ENCODE measurements at places on chromosomes 1 and 21.

GRCh38 chr1:17875171-17875881 lies 120.2 kb downstream of the ACTL8 start:
- DNase-seq: no peak

- DNase-seq: no peak
Observed at GRCh38 chr1:184745929-184746638, 8.6 kb downstream of the EDEM3 start.

DNA sequence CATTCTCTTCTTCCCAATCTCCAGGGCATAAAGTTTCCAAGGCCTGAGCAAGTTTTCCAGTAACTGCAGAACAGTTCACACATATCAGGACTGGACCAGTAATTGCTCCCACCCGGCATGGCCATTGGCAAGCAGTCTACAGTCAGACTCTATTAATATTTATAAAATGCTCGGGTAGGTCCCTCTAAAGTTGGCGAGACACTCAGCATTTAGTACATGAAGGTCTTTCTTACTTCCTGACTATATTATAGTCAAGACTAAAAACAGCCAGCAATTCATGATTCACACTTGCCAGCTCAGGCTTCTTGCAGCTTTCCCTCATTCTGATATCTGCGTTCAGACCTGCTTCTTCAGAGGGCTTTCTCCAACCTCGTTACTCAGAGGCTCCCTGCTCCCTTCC lies 25.4 kb downstream of the GADD45A start:
- no peak for DNase-seq

- DNase-seq: no peak
Observed at GRCh38 chr1:151318975-151319374, 8.2 kb downstream of the PI4KB start.

DNA sequence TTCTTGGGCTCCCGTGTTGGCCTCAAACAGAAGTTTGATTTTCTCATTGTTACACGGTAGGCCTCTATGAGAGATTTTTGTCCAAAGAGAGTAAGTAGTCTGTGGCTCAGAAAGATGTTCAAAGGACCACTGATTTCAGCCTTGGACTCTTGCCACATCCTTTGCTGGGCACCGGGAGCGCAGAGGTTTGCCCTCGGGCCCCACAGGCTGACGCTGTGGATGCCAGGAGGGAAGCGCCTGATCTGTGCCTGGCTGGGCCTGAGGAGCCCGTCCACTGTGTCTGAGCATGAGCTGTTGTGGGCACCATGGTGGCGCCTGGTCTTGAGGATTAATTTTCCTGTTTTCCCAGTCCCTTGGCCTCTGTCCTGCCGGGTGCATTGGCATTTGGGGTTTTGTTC lies 52.3 kb downstream of the PCNT start:
- no peak for DNase-seq

- DNase-seq: no peak
Observed at GRCh38 chr21:45331531-45332147, 43.9 kb upstream of the POFUT2 start.

GRCh38 chr1:90486996-90487395 lies 230.1 kb downstream of the BARHL2 start:
- no peak for DNase-seq

DNA sequence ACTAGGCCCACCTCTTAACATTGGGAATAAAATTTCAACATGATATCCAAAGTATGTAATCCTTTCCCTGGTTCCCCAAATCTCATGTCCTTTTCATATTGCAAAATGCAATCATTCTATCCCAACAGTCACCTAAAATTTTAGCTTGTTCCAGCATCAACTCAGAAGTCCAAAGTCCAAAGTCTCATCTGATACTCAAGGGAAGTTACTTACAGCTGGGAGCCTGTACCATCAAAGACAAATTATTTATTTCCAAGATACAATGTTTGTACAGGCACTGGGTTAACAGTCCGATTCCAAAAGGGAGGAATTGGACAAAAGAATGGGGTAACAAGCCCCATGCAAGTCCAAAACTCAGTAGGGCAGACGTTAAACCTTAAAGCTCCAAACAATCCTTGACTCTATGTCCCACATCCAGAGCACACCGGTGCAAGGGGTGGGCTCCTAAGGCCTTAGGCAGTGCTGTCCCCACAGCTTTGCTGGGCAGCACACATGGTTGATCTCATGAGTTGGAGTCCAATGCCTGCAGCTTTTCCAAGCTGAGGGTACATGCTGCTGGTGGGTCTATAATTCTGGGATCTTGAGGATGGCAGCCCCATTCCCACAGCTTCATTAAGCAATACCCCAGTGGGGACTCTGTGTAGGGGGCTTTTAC lies 78.8 kb downstream of the DDAH1 start:
- no peak for DNase-seq

GRCh38 chr1:223700388-223700918 lies 11.9 kb upstream of the CAPN2 start:
- DNase-seq: no peak

DNA sequence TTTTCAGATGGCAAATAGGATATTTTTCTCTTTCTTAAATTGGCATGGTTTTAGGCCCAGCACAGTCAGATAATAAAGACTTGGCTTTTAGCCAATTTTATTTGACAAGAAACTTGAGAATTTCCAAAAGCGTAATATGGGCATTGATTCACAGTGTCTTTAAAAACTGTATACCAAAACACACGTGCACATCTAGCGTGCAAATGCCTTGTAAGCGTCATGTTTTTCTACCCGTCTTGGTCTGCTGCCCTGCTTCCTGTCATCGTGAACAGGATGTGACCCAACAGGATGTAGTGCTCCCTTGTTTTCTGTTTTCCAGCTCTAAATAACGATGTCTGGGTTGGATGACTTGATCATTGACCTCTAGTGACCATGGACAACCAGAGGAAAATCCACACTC lies 24.7 kb upstream of the SLC44A3 start:
- no peak for DNase-seq

DNA sequence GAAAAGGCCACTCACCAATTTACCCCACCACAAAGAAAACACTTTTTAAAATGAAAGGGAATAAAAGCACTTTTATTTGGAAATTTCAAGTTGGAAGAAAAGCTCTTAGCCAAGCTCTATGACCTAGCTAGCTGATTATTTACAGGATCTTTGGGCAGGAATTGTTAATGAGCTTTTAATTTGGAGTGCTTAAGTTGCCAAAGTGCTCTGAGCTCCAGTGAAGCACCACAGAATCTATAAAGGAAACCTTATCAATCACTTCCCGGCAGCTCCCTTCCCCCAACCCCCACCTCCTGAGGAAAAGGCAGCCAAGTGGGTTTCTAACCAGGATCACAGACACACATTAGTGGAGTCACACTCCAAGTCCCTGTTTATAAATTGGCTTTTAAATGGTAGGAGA lies 1.5 kb downstream of the ERI3 start:
- no peak for DNase-seq

- DNase-seq: no peak
Observed at GRCh38 chr21:17513214-17514123, 626 bp downstream of the CXADR start.

DNA sequence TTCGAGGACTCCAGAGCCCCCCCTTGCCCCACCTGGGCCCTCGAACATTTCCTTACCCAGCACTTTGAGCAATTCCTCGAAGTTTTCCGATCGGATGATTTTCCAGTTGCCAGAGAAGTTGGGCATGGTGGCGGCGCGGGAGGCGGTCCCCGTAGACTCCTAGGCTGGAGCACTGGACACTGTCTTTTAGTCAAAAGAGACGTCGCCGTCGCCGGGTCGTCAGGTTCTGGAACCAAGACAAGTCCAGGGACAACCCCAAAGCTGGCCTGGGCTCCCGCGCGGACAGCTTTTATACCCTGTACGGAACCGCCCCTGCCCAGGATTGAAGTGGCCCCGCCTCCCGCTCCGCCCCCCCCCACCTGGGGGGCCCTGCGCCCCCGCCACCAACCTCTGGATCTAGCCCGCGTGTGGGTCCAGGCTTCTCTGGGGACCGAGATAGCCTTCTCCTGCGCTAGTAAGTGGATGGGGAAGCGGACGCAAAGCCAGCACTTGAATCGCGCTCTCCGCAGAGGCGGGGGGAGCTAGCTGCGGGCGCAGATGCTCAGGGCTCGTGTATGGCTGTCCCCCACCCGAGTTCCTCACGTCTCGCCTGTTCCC lies at the start of gene CRABP2:
TSS of gene CRABP2 (minus strand) at position 263 of the 597 bp plus-strand sequence. CDS start at position 126, 137 bp downstream.
- no peak for DNase-seq

DNA sequence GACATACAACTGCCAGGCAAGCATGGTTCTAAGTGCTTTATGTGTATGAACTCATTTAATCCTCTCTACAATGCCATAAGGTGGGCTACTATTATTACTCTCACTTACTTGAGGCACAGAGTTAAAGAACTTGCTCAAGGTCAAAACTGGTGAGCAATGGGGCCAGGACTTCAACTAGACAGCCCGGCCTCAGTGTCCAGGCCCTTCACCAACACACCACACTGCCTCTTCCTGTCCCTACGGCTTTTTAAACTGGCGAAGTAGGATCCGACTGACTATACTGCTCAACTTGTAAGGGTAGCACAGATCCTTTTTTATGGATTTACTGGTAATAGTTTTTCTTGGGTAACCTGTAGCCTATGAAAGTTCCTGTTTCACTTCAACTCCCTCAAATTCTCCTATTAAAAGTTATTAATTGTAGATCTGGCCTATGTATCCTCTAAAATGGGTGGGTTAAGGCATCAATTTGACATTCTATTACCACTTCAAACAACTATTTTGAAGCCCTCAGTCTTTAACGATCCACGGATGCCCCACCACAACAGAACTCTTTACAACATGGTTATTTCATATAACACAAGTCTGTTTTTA lies 4.3 kb downstream of the ERRFI1 start:
- DNase-seq: no peak

- no peak for DNase-seq
Observed at GRCh38 chr1:147077081-147077480, 95.2 kb downstream of the PRKAB2 start.

- DNase-seq: no peak
Observed at GRCh38 chr1:19534281-19534680, 48.9 kb upstream of the CAPZB start.

- no peak for DNase-seq
Observed at GRCh38 chr1:88751714-88752113, 67.6 kb downstream of the PKN2 start.

- no peak for DNase-seq
Observed at GRCh38 chr1:203778146-203778545, 13.2 kb downstream of the LAX1 start.

- no peak for DNase-seq
Observed at GRCh38 chr1:92186081-92186480, 31.6 kb upstream of the C1orf146 start.

GRCh38 chr1:221715321-221716169 lies 26.3 kb downstream of the DUSP10 start:
- no peak for DNase-seq

GRCh38 chr1:197471248-197471985 lies 203.4 kb downstream of the CRB1 start:
- no peak for DNase-seq

DNA sequence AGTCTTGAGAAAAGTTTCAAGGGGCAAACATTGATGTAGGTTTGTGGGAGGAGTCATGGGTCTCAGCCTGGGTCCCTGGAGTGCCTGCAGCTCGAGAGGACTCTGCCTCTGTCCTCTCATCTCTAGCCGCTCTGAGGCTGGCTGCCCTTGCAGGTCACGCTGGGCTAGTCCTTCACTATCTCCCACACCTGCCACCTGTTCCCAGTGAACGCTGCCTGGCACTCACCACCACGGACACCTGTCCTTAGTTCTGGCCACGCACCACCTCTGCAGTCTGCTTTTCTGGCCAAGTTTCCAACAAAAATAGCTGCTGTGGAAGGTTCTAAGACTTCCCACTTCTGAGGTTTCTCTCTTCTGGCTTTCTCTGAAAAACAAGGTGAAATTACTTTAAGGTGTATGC lies 52.5 kb downstream of the SH3BGR start:
- no peak for DNase-seq

DNA sequence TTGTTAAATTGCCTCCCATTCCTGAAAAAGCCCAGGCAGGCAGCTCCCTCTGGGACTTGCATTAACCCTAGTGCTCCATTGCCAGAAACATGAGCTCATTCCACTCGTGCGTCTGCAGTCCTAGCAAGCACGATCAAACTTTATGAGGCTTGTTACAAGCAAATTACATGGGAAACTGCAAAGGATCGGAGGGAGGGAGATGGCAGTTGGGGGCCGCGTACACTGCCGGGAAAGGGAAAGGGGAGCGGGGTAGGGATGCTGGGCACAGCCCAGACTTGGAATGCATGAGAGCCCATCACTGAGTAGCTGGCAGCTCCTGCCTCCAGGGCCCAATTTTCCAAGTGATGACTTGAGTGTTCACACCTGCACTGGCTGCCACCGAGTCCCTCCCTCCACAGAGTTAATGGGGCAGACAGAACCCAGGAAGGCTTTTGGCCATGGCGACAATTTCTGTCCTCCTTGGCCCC lies 169.9 kb downstream of the BRINP2 start:
- no peak for DNase-seq

- DNase-seq: no peak
Observed at GRCh38 chr1:165235155-165235776, 121.2 kb downstream of the LMX1A start.

- no peak for DNase-seq
Observed at GRCh38 chr1:28135371-28136168, 40.9 kb downstream of the PTAFR start.

- no peak for DNase-seq
Observed at GRCh38 chr1:191152776-191153175, 675.1 kb upstream of the BRINP3 start.

GRCh38 chr21:26826801-26827200 lies 18.4 kb downstream of the ADAMTS1 start:
- no peak for DNase-seq

DNA sequence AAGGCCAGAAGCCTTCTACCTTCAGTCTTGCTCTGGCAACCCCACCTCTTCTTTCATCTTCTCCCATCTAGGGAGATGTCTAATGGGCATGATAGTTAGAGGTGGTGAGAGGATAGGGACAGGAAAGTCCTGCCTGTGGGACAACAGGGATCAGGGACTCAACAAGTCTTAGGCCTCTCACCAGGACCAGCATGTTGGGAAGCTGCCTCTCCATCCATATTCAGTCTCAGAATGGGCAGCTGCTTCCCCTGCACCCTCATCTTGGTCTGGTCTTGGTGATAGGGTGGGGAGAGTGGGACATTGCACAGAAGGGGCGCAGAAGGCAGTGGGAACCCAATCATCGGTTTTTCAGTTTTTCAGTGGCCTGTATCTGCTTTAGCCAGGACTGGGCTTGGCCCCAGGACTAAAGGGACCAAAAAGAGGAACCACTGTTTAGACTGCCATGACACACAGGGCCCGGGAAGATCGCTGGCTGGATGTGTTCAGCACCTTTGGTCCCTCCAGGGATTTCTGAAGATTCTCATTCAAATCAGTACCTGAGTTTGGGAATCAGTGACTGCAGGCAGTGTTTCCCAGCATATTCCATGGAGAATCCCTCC lies 12.7 kb downstream of the RHEX start:
- no peak for DNase-seq

DNA sequence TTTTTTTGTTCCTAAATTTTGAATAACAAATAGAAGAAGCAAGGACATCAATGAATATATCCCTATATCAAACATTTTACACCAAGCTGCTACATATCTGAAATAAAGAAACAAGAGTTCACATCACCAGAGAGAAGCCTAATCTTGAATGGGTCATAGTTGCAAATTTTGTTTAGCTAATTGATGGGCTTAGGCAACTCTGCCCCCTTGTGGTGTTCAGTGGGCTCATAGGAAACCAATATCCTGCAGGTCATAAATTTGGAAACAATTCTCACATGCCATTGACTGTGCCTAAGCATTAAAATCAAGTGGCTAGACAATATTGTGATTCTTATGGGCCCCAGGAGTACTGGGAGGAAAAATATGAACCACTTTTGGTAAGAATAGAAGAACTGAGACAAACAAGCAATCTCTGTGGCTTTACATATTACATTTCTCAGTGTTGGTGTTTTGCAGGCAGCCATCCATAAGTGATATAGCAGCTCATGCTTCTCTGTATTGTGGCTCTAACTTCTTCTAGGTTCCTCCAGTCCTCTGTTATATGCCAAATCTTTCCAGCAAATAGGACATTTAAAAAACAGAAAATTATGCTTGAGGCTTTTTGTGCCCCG lies 1262.8 kb upstream of the PRMT6 start:
- DNase-seq: no peak

Measured in activated T-cell treated with anti-CD3 and anti-CD28 coated beads for 24 hours (primary cell).